ENCODE measurements at places on chromosomes 3 and 15.

DNA sequence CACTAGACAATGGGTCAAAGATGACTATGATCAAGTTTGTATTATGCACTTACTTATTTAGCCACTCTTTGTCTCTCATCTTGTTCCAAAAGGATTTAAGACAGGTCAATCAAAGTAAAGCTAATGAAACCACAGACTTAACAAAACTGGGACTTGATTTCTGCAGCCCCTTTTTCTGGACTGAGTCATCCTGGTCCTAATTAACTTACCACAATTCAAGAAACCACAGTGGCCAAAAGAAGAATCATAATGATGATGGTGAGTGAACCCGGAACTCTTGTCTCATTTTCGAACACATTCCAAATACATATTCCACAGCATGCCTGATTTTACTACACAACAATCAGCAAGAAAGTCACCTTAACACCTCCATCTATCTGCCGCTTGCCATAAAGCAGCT, 1333.0 kb downstream of the ROBO1 start:
- no peak for DNase-seq

- DNase-seq = no peak
These were observed 103.5 kb downstream of the LPP start for GRCh38 chr3:188257384-188258026.

GRCh38 chr15:83310521-83311456, 26.3 kb upstream of the BNC1 start:
- no peak for DNase-seq

DNA sequence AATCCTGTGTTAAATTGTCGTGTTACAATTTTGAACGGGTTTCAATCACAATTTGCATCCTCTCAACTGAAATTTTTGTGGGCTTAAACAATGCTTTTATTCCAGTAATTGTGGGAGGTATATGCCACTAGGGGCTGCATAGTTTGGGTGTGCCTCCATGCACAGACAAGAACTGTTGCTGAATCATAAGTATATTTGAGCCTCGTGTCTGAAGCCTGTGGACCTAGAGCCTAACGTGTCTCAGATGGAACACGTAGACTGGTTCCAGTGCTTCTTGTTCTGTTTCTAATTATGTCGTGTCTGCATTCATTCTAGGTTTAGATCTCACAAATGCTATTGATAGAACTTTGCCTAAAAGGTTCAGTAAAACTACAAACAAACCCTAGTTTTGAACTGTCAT, 363.4 kb downstream of the RBMS3 start:
- DNase-seq = no peak

GRCh38 chr3:100796556-100796955, 87.3 kb downstream of the TFG start:
- peak; percentile 6 for DNase-seq

DNA sequence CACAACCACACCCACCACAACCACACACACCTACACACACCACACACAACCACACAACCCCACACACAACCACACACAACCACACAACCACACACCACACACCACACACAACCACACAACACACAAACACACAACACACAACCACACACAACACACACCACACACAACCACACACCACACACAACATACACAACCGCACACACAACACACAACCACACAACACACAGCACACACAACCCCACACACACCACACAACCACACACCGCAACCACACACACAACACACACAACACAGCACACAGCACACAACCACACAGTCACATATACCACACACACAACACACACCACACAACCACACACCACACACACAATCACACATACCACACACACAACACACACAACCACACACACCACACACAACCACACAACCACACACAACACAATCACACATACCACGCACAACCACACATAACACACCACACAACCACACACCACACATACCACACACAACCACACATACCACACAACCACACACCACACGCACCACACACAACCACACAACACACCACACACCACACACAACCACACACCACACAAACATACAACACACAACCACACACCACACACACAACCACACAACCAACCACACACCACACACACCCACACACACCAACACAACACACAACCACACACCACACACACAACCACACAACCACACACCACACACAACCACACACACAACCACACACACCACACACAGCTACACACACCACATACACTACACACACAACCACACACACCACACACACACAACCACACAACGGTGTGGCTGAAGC, 23.7 kb downstream of the CPN2 start:
- DNase-seq = no peak

- DNase-seq = no peak
These were observed 6.9 kb upstream of the CLPX start for GRCh38 chr15:65192016-65192415.

GRCh38 chr3:152277198-152277597, 8.5 kb downstream of the MBNL1 start:
- no peak for DNase-seq

DNA sequence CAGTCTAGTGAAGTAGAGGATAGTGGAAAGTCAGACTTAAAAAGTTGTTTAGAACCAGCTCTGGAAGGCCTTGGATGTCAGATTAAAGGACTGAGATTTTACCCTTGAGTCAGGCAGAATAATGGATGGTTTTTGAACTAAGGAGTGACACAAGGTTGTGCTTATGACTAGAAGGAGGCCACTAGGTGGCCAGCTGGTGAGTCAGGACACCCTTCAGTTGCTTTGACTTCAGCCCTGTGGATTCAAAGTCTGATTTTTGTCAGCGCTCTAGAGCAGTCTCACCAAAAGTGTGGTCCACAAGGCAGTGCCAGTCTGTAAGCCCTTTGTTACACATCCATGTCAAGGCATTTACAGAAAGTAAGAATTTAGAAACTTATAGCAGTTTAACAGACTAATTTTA, 3.8 kb upstream of the GABPB1 start:
- no peak for DNase-seq

- no peak for DNase-seq
These were observed 33.4 kb downstream of the GRIP2 start for GRCh38 chr3:14506626-14507304.

DNA sequence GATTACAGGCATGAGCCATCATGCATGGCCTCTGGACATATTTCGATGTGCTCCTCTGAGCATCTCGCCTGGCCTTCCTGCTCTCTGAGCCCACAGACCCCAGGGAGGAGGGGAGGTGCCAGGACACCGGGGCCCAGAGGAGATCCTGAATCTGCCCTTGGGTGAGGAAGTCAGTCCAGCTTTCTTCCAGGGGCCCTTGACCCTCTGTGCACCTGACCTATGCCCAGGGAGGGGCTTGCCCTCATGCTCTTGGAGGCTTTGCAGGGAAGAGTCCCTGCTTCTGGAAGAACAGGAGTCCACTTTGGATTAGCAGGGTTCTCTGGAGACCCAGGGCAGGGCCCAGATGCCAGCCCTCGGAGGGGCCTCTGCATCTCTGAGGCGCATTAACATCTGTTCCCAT, 1.4 kb downstream of the ACSBG1 start:
- DNase-seq = no peak

- no peak for DNase-seq
These were observed 927 bp upstream of the FYTTD1 start for GRCh38 chr3:197748597-197749314.

- no peak for DNase-seq
These were observed 146.4 kb upstream of the PFN2 start for GRCh38 chr3:150117076-150117475.

- peak; percentile 14 for DNase-seq
These were observed 111.5 kb downstream of the ZNF609 start for GRCh38 chr15:64571857-64572291.

DNA sequence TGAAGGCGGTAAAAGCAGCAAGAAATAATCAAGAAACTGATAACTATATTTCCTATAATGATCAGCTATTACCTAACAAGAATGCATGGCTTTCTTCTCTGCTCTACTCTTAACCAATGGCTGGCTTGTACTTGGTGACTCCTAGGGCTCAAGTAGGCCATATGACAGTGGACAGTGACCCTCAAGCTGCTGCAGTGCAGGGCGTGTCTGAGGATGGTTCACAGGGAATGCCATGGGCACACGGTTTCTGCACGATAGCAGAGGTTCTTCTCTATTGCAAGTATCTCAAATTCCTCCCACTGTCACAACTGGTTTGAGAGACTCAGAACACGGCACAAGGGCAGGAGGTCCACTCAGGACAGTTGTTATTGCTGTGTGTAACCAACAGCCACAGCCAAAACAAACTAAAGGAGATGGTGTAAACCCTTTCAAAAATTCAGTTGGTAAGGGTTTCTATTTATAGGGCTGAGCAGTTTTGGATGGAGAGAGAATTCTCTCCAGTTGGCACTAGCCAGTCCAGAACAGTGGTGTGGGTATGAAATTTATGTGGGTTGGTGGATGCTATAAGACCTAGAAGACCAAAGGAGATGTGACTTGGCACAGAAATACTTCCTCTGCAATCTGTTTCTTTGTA, 103.2 kb upstream of the ST8SIA2 start:
- no peak for DNase-seq

DNA sequence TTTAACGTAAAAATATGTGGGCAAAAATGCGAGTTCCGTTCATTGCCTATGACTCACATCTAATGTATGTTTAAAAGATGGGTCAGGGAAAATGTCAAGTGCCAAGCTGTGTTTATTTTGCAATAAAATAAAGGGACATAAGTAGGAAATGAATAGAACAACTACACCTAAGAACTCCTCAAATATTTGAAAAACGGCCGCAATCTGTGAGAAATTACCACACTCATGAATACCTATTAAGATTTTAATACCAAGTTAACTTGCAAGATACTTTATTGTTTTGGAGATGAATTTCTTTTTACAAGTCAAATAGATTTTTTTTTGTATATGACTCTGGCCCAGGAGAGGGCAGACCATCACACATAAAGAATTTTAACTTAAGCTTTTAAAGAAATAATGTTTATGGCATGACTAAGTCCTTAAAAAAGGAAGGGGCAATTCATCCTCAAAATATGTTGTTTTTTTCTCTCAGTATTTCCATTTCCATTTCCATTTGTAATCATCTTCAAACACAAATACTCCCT, 152.7 kb downstream of the SUCNR1 start:
- DNase-seq = no peak

- no peak for DNase-seq
These were observed 36.4 kb downstream of the SEMA3G start for GRCh38 chr3:52408466-52408865.

DNA sequence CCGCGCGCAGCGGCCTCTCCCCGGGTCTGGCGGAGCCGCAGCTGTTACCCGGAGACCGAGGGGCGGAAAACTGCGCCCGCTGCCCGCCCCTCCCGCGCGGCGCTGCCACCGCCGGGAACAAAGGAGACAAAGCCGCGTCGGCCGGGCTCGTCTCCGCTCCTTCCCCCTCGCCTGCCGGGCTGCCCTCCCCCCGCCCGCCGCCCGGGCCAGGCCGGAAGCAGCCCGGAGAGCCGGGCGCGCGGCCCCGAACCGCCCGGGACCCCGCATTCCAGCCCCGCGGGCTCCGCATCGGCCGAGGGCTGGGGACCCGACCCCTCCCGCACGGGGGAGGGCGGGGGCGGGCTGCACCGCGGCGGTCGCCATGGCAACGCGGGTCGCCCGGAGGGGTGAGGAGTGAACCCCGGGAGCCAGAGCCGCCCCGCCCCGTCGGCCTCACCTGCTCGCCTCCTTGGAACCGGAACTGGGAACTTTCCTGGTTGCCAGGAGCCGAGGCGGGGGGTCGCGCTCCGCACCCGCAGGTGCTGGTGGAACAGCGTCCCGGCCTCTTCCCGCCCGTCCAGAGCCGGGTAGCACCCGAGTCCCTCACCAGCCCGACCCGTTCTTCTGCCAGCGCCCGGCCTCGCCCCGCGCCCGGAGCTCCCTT, 448 bp downstream of the PLXNB1 start:
- peak; percentile 84 for DNase-seq

- DNase-seq = no peak
These were observed 104.2 kb downstream of the ZNF621 start for GRCh38 chr3:40628984-40629383.

DNA sequence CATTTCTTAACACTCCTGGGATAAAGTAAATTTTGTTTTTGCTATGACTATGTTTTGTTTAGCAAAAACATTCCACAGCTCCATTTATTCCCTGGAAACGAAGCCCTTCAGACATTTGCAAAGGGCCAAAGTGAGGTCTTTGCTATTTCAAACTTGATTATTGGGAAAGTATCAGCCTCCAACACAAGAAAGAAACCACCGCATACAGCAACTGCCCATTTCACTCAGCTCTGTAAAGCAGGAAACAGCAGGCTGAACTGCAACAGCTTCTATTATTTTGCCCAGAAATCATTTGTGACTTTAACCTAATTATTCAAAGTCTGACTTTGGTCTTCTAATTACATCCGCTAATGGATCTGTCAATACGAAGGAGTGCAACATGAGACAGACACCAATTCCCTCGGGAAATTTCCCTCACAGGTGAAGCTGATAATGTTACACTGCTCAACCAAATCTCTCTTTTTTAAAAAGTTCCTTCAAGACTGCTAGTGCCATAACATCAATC, 72.1 kb downstream of the RFTN1 start:
- no peak for DNase-seq

GRCh38 chr15:73504885-73505284, 61.9 kb downstream of the REC114 start:
- DNase-seq = no peak

GRCh38 chr3:141379250-141379966, 11.1 kb downstream of the ZBTB38 start:
- no peak for DNase-seq

DNA sequence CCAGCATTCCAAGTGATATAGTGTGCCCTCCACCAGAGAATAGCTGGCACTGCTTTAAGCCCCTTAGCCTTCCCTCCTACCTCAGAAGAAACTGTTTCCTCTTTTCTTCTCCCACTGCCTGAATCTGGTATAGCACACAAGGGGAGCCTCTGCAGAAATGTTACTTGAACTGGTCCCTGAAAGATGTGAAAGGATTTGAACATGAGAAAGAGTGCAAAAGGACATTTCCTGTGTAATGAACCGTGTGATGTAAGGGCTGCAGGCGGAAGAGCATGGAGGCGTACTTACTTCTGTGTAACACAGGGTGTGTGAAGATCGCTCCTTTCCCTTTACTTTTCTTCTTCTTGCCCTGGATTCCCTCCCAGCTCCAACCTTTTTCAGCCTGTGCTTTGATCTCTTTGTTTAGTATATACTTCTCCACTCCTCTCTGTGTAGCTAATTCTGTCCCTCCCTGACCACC, 8.4 kb downstream of the TMOD3 start:
- no peak for DNase-seq

DNA sequence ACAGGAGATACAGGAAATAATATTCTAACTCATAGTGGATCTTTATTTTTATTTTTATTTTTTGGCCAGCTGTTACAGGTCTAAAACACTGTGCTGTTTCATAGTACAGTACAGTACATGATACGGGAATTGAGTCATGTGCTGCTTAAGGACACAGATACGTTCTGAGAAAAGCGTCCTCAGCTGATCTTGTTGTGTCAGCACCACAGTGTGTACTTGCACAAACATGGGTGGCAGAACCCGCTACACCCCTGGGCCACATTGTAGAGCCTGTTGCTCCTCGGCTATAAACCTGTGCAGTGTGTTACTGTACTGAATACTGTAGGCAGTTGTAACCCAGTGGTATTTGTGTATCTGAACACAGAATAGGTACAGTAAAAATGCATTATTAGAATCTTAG, 183.4 kb downstream of the OR4M2 start:
- no peak for DNase-seq
